AG08396 (cell line): ENCODE measurements at places on chromosomes 4 and X.
A peak's percentile ranks its signal among the peaks of the same experiment; 100 is the strongest.

DNA sequence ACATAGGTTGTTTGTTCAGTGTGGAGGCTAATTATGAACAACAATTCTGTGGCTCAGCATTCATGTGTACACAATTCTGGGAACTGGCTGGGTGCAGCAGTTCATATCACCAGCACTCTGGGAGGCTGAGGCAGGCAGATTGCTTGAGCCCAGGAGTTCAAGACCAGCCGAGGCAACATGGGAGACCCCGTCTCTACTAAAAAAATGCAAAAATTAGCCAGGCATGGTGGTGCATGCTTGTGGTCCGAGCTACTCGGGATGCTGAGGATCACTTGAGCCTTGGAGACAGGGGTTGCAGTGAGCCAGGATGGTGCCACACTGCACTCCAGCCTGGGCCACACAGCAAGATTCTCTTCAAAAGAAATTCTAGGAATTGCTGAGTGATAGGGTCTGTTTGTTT is 4.5 kb upstream of the PPP2R2C start:
- DNase-seq, result no peak

DNA sequence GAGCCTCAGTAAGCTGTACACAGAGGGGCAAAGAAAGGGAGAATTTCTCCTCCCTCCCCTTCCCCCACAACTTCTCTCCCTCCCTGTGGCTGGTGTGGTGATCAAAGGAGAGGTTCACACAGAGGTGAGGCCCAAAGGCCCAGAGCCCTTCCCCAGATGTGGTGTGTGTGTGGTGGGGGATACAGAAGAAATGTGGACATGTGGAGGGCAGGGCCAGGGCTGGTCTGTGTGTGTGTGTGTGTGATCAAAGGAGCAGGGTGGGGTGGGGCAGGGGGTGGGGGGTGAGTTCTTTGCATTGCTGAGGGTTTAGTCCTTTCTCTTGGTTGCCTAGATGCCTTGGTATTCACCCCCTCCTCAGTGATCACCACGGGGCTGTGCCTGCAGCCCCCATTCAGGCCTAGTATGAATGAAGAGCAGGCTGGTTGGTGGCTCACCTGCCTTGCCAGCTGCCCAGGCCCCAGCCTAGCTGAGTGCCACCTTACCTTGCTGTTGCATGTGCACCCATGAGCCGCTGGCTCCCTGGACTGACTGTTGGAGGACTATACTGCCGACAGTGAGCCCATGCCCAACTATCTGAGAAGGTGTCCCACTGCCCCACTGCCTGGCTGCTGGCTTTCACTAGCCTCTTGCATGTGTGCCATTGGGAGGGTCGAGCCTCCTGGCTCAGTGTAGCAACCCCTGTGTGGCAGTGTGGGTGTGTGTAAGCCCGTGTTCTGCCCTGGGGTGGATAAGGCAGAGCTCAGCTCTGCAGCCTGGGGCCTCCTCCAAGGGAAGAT is 101.9 kb downstream of the EFNB1 start:
- no peak for DNase-seq

DNA sequence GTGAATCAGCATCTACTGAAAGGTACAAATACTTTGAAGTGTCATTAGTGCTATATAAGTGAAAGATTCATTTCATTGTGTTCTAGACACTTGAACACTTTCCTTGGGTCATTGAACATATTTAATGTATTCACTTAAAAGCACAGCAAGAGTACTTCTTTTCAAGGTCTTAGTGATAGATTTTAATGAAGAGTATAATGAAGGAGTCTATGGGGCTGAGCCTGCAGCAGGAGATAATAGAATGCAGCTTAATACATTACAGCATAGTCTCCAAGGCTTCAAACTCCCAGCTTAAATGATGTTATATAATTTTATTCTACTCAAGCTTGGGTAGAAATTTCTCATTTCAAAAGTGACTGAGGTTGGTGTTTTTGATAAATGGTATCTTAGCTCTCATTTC is 66.1 kb upstream of the VEGFC start:
- no peak for DNase-seq

GRCh38 chrX:63855896-63856295 is 70.9 kb upstream of the ARHGEF9 start:
- peak; percentile 25 for DNase-seq

DNA sequence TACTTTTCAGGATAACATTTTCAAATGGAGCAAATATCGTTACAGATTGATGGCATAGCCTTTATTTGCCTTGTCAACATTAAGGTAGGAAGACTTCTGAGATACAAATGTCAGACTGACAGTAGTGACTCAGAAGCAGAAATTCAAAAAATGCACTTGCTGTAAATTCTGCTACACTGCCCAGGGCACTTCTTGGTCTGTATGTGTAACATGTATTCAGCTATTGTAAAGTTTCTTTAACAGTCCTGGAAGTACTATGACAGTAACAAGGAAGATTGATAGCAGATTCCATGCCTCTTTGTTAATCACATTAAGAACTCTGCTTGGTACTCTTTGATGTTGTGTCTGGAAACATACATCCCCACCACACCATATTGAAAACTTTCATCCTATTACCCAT is 69.6 kb upstream of the PCDH18 start:
- DNase-seq, result no peak

- no peak for DNase-seq
Measured at GRCh38 chr4:145217349-145217748, 37.0 kb upstream of the OTUD4 start.

GRCh38 chr4:8756816-8757215 is 114.8 kb downstream of the HMX1 start:
- DNase-seq, result no peak

DNA sequence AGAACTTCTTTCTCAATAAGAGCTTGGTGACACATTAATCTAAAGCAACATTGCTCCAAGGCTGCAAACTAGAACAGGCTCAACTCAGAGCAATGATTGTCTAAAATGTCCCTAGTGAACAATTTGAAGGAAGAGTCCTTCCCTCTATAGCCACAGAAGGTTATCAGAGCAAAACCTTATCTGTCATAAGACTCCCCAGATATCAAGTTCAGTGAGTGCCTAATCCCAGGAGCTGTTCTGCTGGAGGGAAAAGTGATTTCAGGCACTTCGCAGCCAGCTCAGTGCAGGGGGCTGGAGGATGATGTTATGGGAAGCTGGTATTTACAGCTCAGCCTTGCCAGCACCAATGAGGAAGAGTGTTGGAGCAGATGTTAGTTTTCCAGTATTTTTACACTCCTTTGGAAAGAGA is 497.5 kb downstream of the INPP4B start:
- DNase-seq, result no peak

DNA sequence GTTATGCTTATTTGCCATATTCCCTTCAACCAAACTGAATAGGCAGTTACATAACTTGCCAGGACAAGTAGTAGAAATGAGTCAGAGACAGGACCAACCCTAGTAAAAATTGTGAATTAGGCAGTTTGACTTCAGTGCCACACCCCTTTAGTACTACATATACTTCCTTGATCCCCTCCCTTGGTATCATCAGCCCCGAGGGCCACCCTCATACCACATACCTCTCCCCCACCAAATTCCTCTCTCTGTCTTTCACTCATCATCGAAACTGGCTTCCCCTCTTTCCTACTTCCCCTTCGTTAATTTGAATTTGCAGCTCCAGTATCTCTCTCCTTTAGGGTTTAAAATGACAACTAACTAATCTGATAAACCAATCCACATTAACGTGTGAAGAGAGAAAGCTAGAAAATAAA is 7.9 kb upstream of the PTPN13 start:
- DNase-seq, result no peak

- DNase-seq, result no peak
Measured at GRCh38 chr4:129675036-129675435, 579.1 kb downstream of the C4orf33 start.

- no peak for DNase-seq
Measured at GRCh38 chr4:170497689-170498088, 407.9 kb upstream of the AADAT start.

GRCh38 chr4:70746179-70746839 is 24.5 kb downstream of the RUFY3 start:
- no peak for DNase-seq

DNA sequence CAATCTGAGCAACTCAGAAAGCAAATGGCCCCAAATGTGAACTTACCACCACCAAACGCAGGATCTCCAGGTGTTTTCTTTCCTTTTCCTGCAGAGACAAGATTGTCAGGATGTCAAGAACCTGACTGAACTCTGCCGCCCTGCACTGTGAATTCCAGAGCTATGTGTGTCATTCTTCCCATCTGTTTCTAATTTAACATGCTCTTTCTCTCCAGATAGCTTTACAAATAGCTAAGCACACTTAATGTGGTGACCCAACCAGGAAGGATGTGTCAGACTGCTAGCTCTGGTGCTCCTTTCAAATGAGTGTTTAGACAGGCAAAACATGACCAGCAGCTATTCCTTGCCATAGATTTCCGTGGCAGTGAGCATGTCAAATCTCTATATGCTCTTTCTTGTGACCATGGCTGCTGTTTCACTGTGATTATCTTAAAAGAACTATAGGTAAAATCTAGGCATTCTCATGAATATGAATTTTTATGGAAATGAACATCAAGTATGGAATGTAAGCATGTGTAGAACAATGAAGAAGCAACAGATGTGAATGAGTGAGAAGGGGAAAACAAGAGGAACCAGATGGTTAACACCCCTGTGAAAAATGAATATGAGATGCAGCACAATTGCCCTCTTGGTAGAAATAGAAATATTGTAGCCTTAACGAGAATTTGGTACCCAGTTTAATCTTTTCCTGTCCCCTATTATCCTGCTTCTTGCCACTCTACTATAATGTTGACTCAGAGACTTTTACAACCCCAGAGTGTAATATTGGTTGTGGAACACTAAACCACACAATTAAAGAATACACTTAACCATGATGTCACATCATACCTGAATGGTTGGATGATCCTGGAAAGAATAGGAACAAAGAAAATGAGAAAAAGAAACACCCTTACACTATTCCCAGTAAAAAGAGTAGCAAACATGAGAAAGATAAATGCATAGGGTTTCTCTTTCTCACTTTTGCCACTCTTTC is 247.8 kb upstream of the DKK2 start:
- DNase-seq, result peak; percentile 72

- DNase-seq, result no peak
Measured at GRCh38 chr4:120839974-120840751, 82.4 kb downstream of the PRDM5 start.

DNA sequence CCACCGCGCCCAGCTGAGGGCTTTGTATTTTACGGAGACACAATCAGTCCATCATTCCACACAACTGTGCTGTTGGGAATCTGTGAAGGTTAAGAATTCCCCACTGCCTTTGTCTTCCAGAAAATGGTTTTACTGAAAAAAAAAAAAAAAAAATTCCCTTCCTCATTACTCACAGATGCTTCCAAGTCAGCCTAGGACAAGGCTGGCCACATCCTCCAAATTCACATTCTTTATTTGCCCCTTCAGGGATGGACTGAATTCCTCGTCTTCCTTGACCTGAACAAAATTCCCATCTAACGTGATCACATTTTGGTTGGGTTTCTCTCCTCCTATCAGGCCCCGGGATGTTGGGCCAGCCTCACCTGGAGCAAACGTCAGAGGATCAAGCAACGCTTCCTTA is 130.3 kb downstream of the DHRSX start:
- DNase-seq, result no peak

DNA sequence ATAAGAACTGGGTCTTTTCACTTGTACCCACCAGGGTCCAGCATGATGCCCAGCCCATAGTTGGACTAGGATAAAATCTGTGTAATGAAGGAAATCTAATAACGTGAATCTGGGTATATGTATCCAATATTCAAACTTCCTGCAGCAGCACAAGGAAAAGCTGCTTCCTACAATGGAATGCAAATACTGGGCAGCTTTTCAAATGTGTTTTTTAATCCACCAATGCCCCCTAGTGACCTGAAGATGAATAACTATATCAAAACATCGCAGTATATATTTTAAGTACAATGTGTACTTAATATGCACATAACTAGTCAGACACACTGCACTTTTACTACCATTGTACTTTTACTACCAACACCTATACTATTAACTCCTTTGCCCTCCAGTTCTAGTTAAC is 5.3 kb downstream of the APOO start:
- DNase-seq, result peak; percentile 65

- DNase-seq, result no peak
Measured at GRCh38 chr4:38873290-38873944, 5.8 kb downstream of the FAM114A1 start.

DNA sequence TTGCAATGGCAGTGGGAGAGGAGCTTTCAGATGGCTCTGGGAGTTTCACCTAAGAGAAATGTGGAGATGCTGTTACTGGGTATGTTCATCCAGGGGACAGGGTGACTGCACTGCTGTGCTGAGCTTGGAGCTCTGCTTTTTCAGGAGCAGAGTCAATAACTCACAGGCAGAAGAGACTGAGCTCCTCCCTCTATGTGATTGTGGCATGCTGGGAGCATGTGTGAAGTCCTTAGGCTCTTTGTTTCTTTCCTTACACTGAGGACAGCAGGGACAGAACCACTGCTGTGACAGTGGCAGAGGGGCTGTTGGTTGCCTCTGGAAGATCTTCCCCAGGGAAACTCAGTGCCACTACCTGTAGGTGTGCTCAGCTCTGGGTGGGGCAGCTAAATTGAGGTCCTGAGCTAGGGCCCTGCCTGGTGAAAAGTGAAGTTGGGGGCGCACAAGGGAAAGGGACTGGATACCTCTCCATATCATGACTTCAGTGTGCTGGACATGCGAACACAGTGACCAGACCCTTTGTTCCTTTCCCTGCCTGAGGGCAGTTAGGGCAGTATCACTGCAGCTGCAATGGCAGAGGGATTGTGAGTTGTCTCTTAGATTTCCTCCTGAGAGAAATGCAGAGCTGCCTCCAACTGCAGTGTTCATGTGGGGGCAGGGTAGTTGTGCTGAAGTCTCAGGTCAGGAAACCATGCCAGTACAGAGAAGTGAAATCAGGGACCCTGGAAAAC is 156.7 kb downstream of the TENT5D start:
- DNase-seq, result no peak

DNA sequence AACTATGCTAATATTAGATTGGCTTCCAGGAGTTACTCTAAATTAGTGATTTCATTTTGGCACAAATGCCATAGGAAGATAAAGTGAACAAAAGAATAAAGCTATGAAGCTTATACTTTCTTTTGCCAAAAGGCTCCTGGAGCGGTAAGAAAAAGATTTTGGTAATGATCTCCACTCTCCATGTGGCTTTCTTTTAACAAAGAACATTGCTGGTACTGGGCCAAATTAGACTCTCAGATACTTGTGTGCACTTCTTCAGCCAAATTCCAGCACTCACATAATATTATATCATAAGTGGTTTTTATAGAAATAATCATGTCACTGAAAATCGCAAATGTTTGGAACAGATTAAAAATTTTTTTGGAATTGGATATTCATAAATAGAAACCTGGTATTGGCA is 142.4 kb upstream of the FGF13 start:
- DNase-seq, result no peak

GRCh38 chr4:188869581-188869980 is 730.3 kb downstream of the TRIML1 start:
- DNase-seq, result no peak

- no peak for DNase-seq
Measured at GRCh38 chr4:38582889-38583470, 81.0 kb upstream of the KLF3 start.

- no peak for DNase-seq
Measured at GRCh38 chrX:120429776-120430540, 39.1 kb downstream of the LAMP2 start.

DNA sequence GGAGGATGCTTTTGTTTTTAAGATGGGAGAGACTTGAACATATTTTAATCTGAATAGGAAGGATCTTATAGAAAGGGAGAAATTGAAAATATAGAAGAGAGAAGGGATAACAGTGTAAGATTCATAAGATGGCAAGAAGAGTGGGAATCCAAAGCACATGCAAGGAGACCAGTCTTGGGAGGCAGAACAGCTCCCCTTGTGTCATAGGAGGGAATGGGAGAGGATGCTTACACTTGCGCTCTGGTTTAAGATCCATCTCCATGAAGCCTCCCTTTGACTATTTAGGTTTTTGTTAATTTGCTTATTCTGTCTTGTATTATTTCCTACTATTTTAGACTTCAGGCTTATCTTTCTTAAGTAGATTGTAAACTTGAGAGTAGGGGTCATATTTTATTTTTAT is 42.7 kb downstream of the KIF4A start:
- DNase-seq, result no peak
